ENCODE measurements at places on chromosomes 2 and 18.
A peak's percentile ranks its signal among the peaks of the same experiment; 100 is the strongest.

- DNase-seq = no peak
These were observed 94.4 kb downstream of the TAF4B start for GRCh38 chr18:26320686-26321085.

GRCh38 chr2:216319771-216320170 lies 52.5 kb downstream of the MARCHF4 start:
- no peak for DNase-seq

- DNase-seq = no peak
These were observed 39.1 kb downstream of the CRACDL start for GRCh38 chr2:98896944-98897343.

DNA sequence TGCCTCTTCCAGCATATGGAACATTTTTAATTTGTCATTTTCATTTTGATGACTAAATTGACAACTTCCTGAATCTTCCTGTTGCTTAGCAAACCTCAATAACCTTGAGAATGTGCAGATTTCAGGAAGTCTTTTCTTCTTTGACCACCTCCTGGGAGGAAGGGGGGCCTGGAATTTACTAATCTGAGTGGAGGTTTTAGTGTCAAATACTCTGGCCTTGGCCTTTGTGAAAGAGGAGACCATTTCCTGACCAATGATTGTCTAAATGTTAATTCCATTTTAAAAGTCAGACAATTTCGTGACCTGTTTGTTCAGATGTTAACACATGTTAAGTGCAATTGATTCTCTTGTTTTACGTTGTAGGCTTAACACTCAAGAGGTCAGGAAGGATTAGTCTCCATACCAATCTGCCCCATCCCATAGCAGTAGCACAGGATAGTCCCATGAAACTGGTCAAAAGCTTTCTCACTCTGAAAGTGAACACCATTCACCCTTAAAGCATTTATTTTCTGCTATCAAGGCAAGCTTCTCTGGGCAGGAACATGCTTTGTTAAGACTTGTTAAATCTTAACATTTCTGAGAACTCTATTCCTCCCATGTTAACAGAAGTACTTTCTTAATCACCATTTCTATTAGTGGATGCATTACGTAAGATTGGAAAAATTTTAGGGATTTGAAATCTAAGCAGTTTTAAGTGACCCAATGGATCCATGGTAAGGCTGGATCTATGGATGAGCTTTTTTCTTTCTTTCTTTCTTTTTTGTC lies 219.6 kb downstream of the RND3 start:
- DNase-seq = no peak

DNA sequence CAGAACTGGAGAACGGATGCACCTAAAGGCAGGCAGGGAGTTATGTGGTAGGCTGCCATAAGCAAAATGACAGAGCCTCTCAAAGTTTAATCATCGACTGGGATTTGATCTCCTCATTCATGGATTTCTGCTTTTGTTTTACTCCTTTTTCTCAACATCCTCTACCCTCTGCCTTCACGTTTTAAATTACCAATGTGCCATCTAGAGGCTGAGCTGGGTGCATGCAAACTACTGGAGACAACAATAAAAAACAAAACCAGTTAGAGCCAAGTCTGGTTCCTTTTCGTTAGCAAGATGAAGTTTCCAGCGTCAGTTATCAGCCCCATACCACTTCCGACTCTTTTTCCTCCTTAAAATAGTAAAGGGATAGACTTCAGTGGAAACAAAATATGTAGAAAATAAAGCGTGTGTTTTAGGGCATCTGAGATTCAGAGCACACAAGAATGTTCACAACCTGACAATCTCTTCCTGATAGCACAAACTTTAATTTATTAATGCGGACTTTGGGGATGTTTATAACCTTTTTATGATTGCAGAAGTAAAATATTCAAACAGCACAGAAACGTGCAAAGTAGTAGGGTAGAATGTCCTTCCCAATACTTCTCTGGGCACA lies 117.0 kb downstream of the LAMA1 start:
- no peak for DNase-seq

- DNase-seq = no peak
These were observed 122.8 kb upstream of the DOCK10 start for GRCh38 chr2:225165052-225165451.

DNA sequence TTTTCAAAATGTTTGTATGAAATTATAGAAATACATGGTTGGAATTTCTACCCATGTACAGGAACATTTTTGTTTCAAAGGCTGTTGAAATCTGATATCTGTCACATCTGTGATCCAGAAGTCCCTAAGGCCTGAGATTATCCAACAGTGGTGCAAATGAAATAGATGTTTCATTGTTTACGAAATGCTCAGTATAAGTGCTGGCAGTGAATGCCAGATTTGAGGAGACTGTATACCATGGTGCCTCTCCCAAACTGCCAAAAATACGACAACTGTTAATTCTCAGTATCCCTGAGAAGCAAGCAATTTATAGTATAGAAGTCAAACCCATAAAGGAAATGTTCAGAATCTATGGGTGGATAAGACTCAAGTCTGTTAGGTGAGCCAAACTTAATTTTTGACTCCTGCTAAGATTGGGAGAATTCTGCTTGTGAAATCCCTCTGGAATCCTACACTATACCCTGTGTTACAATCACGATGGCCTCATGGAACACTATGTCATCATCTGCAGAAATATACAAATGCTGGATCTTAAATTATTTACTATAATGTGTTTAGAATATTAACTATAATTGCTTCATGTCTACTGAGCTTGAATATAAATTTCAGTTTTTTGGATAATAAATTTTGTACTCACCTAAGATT lies 71.2 kb upstream of the DOCK10 start:
- no peak for DNase-seq

GRCh38 chr2:14633461-14634181 lies 1.1 kb downstream of the LRATD1 start:
- no peak for DNase-seq

DNA sequence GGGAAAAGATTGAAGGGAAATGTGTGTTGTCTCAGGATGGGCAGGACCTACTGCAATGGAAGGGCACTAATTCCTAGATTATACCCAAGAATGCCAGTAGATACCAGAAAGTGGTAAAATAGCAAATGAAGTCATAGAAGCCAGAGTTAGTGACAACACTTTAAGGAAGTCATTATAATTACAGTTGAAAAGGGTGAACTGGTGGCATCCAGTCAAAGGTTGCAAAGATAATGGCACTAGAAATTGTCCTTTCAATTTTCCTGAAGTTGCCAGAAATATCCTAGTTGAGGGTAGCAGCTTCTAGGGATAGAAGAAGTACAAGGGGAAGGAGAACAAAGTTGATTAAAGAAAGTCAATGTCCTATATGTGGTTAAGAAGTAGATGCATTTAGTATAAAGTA lies 68.8 kb upstream of the GLS start:
- no peak for DNase-seq

DNA sequence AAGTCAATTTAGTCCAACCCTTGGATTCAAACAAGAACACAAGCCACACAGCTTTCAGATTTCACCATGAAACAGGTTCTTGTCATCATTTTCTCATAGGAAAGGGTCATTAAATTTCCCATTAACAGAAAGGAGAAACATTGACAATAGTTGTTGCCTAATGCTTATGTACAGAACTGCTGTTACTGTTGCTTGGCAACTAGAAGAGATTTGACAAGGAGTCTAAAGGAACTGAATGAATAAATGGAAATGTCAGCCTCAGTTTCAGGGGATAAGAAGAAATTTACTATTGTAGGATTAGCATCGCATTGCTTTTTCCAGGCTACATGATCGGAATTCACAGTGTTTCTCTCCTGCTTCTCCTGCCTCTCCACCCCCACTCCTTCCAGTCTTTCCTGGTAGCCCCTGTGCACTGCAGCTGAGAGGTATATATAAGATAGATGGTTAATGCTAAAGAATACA lies 90.3 kb downstream of the SPATS2L start:
- DNase-seq = no peak

GRCh38 chr18:33201509-33201926 lies 239.0 kb downstream of the CCDC178 start:
- DNase-seq = no peak

DNA sequence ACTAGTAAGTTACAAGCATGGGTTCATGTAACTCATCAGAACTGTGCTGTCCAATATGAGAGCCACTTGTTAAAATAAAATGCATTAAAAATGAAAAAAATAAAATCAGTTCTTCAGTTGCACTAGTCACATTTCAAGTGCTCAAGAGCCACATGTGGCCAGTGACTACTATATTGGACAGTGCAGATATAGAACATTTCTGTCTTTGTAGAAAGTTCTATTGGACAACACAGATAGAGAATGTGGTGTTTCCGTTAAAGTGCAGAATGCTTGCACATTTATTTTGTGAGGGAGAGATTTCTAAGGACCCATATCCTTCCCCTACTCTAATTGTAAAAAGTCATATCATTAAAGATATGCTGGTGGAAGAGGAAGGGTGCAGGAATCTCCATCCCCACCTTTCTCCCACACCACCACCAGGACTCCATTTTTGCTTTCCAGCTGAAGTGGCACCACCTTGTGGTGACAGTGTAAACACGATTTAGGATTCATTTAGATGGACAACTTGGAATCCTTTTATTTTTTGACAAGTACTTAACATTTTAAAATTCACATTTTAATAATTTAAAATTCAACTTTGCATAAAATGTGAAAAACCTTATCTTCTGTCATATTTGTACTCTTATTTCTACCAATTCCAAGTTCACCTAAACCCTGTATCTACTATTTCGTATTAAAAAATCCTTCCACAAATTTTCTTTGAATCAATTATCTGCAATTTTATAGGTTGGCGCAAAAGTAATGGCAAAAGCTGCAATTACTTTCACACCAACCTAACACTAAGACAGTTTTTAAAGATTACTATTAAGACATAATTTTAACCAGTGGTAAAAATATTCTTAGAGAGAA lies 9.4 kb upstream of the CD302 start:
- DNase-seq = peak; percentile 34

- no peak for DNase-seq
These were observed 121.9 kb downstream of the PAX3 start for GRCh38 chr2:222176890-222177289.

GRCh38 chr2:240640939-240641338 lies 15.7 kb downstream of the GPR35 start:
- peak; percentile 53 for DNase-seq

DNA sequence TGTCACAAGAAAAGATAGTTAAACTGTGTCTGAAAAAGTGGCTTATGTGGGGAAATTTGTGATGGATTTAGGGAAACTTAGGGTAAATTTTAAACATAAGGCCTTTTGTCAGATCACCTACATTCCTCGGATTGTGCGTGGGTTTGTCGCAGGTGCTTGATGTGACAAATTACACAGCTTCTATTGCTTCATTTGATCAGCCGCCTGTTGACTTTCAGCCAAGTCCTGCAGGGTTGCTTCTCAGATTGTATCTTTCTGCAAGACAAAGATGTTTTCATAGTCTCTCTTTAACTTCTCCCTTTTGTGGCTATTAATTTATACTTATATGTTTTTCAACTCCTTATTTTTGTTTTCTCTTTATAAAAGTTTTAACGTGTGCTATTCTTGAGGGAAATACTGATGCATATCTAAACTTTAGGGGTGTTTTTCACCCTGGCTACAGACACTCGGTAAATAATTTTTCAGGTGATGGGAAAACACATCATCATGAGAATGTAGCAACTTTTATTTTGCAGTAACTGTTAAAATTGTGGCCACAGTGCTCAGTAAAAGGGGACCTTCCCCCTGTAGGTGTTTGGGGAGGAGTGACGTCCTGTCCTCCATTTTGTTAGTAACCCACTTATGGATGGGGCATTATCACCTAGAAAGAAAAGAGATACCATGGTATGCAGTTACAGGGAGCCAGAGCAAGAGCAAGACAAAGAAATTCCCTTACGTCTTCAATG lies 31.4 kb downstream of the GALM start:
- DNase-seq = no peak

GRCh38 chr2:11738589-11739436 lies 7.6 kb upstream of the LPIN1 start:
- DNase-seq = peak; percentile 31

GRCh38 chr18:56505293-56505692 lies 133.1 kb downstream of the TXNL1 start:
- no peak for DNase-seq

DNA sequence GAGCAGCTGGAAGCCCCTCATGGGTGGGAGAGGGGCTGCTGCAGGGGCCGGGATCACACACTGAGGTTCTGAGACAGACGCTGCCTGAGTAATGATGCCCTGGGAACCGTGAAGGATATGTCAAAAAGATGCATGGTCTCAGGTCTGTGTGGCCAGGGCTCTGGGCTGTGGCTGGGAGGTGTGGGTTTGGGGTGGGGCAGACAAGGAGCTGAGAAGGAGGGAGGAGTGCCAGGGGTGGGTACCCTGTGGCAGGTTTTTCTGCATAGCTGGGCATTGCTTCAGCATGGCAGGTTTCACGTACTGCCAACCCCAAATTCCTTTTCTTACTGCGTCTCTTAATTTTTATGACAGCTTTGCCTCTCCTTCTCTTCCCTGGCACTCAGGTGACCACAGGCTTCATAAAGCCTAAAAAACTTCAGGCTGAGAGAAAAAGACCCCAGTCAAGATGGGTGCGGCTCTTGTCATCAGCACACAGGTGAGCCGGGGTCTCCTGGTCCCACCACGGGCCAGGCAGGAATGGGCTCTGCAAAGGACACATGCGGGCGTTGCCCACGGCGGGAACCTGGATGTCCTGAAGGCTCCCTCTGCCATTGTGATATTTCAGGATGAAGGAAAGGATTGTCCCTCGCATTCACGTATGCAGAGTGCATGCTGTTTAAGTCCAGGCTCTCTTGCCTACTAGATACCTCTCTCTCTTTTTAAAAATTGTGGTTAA lies 18.0 kb downstream of the MALL start:
- DNase-seq = no peak

- DNase-seq = no peak
These were observed 113.5 kb downstream of the ATAD2B start for GRCh38 chr2:23813438-23813837.
